ENCODE measurements at places on chromosomes 7 and 10.

DNA sequence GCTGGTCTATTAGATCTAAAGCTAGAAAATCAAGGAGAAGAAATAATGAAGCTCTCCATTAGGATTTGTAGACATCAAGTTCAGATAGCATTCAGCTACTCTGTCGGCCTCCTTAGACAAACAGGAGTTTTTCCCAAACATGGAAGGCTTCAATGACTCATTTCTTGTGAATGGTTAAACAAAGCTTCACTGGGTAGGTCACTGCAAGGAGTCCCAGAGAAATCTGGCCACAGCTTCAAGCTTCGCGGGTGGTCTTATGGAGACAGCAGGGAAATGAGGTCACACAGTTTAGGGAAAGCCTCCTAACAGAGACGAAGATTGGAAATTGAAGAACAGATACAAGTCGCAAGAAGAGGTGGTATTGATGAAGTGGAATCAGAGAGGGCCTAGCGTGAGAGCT is 22.6 kb upstream of the LRRC72 start:
- DNase-seq: no peak

GRCh38 chr7:157188091-157188665 is 49.5 kb downstream of the UBE3C start:
- DNase-seq: no peak

GRCh38 chr7:23129036-23129435 is 23.5 kb downstream of the KLHL7 start:
- no peak for DNase-seq

DNA sequence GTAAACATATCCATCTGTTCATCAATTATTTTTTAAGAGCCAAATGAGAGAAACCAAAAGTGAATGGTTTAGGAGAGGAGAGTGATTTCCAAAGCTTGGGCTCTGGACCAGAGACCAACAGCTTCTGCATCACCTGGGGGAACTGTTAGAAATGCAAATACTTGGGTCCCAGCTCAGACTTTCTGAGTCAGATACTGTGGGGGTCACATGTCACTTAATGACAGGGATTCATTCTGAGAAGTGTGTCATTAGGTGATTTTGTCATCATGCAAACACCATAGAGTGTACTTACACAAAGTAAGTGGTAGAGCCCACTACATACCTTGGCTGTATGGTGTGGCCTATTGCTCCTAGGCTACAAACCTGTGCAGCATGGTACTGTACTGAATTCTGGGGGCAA is 128.5 kb upstream of the PRR15 start:
- DNase-seq: no peak

DNA sequence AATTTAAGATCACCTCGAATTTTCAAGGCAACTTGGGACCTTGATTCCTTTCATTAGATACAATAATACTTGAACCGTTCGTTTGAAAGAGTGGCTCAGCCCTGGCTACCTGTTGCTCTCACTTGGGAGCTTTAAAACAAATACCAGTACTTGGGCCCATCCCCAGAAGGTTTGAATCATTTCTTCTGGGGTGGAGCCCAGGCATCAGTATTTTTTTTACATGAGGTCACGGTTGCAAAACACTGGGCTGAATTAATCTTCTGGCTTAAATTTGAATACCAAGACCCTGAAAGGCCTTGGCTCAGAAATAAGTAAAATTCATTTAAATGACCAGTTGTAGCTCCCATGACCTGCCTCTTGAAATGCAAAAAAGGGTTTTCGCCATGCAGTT is 214.9 kb downstream of the CREB5 start:
- no peak for DNase-seq

DNA sequence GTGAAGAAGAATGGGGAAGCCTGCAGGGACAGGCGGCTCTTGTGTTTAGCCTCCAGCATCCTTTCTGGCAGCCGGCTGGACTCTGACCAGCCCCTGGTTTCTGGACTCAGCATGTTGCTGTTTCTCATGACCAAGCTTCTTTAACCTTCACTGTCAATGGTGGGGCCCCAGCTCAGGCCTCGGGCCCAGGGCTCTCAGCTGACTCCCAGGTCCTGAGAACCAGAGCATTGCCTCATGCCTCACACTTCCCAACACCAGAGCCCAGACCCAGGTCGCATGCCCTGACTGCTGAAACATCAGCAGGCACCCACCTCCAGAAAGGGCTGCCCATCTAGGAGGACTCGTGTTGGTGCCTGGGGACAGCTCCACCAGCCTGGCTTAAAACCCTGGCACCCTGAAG is 34.8 kb upstream of the FGFR2 start:
- no peak for DNase-seq

DNA sequence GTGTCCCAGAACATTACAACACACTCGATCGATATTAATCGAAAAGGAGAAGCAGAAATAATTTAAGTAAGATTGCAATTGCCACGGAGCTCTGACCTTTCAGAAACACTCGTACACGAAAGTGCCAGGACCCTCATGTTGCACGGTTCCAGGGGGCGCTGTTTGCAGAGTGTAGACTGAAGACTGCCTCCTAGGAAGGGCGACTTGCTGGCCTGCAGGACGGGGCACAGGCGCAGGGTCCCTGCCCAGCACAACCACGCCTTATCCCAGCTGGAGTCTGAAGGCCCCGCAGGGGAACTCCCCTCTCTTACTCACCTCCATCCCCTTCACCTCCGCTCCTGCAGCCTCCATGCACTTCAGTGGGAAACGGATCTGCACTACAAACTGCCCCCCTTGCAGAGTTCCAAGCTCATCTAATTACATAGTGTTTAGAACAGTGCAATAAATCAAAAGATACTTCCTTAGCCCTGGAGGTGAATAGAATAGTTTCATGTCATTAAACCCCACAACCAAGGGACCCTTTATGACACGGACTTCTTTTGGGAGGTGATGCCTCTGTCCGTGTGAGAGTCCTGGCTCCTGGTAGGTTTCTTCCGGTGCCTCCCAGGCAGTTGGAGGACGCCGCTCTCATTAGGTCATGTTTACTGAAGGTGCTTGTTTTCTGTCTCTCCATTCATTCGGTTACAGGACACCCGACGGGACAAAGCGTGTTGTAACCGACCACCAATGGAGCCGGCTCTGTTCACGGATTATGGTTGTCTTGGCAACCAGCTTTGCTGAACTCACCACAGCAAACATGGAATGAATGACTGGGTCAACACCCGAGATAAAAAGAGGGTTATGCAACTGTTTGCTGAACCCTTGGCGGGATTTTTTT is 262.2 kb downstream of the BAMBI start:
- no peak for DNase-seq

- no peak for DNase-seq
Observed at GRCh38 chr10:35910234-35910633, 268.1 kb upstream of the FZD8 start.

GRCh38 chr10:130427216-130427722 is 291.1 kb downstream of the GLRX3 start:
- no peak for DNase-seq

GRCh38 chr10:11345224-11346054 is 266.0 kb downstream of the USP6NL start:
- no peak for DNase-seq

GRCh38 chr7:104903044-104903443 is 111.0 kb upstream of the KMT2E start:
- no peak for DNase-seq

DNA sequence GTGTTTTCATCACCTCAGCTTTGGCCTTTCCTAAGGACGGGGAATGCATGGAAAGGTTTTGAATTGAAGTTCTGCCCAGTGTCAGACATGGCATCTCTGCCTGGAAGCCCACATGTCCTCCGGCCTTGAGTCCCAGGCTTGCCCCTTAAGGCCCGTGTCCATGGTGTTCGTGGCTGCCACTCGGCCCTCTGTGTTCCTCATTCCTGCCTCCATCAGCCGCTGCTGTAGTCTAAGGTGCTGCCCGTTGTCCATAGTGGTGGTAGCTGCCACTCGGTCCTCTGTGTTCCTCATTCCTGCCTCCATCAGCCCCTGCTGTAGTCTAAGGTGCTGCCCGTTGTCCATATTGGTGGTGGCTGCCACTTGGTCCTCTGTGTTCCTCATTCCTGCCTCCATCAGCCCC is 180.7 kb upstream of the SHH start:
- DNase-seq: no peak

DNA sequence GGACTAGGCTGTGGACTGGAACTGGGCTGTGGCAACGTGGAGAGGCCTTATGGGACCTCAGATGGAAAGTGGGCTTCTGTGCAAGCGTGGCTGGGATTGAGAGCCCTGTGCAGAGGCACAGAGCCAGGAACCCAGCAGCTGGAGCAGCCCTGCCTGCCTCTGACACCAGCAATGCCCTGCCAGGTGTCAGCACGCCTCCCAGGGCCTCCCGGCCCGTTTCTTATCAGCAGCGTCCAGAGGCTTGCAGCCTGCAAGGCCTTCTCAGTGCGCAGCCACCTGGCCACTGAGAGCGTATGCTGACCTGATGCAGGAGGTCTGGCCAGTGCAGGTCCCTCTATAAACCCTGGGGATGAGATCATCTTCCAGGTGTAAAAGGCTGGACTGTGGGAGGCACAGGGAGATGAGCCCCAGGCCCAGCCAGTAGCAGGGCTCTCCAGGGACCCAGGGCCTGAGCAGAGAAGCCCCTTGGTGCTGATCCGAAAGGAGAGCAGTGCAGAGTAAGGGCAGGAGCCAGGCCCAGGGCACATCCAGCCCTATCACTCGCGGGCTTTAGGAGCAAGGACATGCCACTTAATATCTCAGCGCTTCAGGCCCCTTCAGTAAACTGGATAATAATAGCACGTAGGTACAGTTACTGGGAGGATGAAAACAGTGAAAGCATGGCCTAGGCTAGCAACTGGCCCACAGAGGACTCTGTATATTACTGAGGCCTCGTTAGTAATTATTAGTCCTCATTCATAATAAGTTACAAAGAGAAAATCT is 38.8 kb upstream of the ANTXRL start:
- DNase-seq: no peak

All from activated CD4-positive, alpha-beta T cell treated with anti-CD3 and anti-CD28 coated beads, Interleukin-2, amount 50 U/mL, for 4 hours (primary cell).